ENCODE measurements at places on chromosomes 6 and 20. TPM values are rescaled to one million over a fixed set of nuclear protein-coding genes. Genes with fewer than 3 reads are reported as not detected.

Gene APOM
- total RNA-seq, result 4.7 TPM

Gene EYA4
- total RNA-seq, result 1.1 TPM

Gene SNAP91
- not detected for total RNA-seq

Gene PRSS35
- total RNA-seq, result not detected

Gene MOCS1
- total RNA-seq, result 59.3 TPM

Gene ENPP1
- total RNA-seq, result 60.8 TPM

Gene EFCAB8
- 0.24 TPM for total RNA-seq

Gene RARS2
- total RNA-seq, result 22.1 TPM
